ENCODE measurements at places on chromosomes 1 and 21.

GRCh38 chr1:52967666-52968065 lies 40.6 kb downstream of the SCP2 start:
- DNase-seq = no peak

GRCh38 chr1:87236585-87236984 lies 92.1 kb upstream of the LMO4 start:
- no peak for DNase-seq

GRCh38 chr1:19124273-19124672 lies 85.8 kb downstream of the UBR4 start:
- no peak for DNase-seq

DNA sequence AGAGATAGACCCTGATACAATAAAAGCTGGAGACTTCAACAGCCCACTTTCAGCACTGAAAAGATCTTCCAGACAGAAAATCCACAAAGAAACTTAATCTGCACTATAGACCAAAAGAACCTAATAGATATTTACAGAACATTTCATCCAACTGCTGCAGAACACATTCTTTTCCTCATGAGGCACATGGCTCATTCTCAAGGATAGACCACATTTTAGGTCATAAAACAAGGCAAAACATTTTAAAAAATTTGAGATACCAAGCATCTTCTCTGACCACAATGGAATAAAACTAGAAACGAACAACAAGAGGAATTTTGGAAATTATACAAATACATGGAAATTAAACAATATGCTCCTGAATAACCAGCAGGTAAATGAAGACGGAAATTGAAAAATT lies 15.0 kb upstream of the IL20 start:
- DNase-seq = no peak

GRCh38 chr21:31686272-31686915 lies 26.9 kb downstream of the SOD1 start:
- no peak for DNase-seq

DNA sequence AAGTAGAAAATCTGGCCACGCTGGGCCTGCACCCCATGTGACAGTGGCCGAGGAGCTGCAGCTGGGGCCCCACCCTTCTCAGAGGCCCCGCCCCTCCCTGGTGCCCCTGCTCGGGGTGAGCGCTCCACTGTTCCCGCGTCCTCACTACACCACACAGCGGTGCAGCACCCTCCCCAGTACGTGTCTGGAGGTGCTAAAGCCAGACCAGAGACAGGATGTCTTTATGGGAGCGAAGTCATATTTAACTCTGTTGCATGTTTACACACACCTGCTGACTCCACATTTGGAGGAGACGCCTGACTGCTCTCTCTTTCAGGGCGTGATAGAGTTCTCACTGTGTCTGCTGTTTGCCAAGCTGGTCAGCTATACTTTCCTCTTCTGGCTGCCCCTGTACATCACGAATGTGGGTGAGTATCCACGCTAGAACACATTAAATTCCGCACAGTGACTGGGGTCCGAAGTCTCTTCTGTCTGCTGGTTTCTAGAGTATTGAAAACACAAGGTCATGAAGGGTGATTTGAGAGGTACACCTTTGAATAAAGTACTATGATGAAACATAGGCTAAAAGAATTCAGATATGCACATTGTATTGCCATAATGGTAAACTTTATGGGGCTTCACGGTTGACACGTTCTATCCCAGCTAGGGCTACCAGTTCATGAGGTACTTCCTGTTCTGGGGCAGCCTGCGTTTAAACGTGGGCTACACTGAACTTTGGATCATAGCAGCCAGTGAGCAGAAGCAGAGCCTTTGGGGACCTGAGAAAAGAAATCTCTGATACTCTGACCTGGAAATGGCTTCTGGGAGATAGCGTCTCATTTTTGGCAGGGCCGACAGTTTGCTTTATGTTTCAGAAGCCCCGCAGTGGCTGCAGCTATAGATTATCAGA lies 48.4 kb downstream of the SLC37A1 start:
- no peak for DNase-seq

DNA sequence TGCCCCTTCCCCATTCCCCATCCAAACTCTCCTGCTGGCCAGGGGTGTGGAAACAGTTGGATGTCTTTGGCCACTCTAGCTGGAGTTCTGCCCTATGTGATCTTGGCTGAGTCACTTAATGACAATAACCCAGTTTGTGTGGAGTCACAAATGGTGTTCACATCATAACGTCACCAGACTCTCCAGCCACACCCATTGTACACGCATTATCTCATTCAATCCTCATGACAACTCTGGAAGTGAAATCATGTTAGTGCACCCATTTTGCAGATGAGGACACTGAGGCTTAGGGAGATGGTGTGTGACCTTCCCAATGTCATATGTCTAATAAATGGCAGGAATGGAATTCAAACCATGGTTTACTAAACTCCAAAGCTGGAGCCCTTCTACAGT lies 1.2 kb upstream of the CDA start:
- no peak for DNase-seq

- DNase-seq = no peak
Measured at GRCh38 chr1:11707621-11708276, 16.2 kb downstream of the DRAXIN start.

DNA sequence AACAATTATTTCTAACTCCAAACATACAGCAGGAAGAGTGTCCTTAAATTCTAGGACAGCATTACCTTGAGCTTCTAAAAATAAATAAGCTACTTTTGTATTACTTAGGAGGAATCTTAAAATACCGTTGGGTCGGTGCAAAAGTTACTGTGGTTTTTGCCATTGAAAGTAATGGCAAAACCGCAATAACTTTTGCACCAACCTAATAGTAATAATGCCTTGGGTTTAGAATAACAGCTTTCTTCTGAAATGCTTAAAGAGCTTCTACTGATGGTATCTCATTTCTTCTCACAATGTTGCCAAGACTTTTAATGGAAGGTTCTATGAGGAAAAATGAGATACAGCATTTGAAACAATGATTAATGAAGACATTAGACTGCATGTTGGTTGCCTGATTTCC lies 179.9 kb downstream of the SEC16B start:
- DNase-seq = no peak

DNA sequence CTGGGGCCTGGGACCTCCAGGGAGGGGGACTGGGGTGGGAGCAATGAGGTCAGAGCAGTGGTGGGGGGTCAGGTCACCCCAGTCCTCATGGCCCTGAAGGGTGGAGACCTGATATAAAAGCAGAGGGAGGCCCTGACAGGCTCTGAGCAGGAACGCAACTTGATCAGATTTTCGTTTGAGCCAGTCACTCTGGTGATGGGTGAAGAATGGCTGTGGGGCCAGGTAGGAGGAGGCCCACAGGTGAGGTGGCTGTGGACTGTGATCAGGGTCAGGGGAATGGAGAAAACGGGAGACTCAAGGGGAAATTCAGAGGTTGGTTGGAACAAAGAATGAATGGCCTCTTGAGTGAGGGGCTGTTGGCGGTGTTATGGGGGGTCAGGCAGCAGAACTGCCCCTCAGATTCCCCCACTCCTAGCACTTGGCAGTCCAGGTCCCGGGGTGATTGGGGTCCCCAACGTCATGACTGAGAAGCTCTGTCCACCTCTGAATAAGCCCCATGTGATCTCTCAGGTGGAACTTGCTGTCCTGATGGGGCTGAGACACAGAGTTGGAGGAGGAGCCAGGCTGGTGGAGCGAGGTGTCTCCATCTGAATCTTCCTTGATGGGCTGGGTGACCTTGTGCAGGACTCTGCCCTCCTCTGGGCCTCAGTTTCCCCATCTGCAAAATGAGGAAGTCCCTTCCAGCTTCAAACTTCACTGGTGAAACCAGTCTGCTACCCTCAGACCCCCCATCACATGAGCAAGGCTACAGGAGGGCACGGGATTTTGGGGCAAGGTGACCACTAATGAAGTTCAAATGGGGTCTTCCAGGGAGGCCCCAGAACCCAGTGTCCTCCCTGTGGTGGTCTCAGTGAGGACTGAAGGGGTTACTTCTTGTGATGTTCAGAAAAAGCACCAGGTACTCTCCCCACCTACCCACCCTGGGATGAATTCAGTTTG lies 683.0 kb downstream of the MATN1 start:
- no peak for DNase-seq

DNA sequence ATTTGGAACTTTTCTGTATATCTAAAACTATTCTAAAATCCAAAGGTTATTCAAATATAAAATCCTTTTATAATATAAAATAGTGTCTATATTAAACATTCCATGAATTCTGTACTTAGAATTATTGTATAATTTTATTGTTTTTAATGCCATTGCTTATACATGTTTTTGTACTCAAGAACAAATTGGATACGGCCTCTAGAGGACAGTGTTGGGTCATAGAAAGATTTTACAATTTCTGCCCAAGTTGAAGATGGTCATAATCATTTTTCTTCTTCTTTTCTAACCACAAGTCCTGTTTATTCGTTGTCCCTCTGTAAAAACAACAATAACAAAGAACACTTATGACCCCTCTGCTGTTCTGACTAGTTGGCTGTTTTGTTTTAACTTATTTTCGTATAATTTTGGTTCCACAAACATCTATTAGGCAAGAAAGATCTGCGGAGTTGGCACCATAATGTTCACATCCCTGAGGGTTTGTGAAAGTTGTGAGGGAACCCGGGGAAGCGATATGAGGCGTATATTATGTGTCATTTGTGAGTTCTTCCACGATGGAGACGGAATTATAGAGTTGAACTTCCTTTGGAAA lies 75.7 kb upstream of the KIF26B start:
- DNase-seq = no peak

GRCh38 chr1:37647281-37647680 lies 12.6 kb upstream of the RSPO1 start:
- no peak for DNase-seq

DNA sequence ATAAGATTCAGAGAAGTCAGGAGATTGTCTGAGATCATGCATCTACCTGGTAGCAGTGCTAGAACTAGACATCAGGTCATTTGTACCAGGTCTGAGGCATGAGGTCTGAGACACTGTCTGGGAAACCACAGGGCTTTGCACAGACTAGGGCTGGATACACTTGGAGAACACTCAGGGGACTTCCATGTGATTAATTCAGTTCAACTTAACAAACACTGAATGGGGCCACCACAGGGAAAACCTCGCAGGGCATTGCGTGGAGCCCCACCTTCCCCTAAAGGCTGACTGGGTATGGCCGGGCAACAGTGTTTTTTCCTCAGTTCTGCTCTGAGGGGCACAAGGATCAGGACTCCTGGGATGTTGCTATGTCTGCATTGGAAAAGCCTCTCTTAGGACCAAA lies 86.5 kb upstream of the WARS2 start:
- no peak for DNase-seq

- DNase-seq = no peak
Measured at GRCh38 chr1:48543854-48544253, 71.8 kb upstream of the SPATA6 start.

DNA sequence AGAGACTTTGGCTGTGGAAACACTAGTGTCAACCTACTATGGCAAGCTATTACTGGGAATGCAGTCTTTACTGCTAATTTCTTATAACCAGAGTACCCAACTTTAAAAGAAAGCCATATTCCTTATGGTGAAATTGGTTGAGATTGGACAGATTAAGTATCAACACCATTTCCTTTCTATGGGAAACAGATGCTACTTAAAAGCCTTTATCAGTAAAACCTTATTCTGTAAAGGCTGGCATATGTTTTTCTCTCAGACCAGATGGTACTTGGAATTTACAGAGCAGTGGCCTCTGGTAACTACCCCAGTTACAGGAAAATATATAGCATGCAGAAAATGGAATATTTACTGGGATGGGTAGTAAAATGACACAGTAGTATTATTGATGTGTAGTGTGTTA lies 18.8 kb downstream of the IFI44 start:
- DNase-seq = no peak

DNA sequence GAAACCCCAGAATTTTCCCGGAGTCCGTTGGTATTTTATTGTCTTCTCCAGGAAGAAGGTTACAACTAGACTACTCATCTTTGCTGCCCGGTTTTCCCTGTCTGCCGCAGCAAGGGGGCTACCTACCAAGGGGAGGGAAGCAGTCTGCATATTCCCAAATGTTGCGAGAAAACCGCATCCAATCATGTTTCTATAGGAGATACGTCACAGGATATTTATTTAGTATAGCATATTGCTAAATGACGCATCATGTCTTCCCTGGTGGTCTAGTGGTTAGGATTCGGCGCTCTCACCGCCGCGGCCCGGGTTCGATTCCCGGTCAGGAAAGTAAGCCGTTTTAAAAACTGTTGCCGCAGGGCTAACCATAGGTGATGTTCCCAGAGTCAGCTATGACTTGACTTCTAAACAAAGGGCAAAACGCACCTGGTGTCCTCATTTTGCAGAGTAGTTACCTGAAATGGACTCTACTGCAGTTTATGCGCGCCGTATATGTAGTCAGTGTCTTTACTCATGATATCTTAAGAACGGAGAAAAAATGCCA lies 15.2 kb upstream of the ZNF692 start:
- peak; percentile 73 for DNase-seq

- DNase-seq = no peak
Measured at GRCh38 chr1:177230228-177231016, 59.7 kb downstream of the BRINP2 start.

GRCh38 chr21:31656199-31657095 lies 3.0 kb upstream of the SOD1 start:
- DNase-seq = no peak

DNA sequence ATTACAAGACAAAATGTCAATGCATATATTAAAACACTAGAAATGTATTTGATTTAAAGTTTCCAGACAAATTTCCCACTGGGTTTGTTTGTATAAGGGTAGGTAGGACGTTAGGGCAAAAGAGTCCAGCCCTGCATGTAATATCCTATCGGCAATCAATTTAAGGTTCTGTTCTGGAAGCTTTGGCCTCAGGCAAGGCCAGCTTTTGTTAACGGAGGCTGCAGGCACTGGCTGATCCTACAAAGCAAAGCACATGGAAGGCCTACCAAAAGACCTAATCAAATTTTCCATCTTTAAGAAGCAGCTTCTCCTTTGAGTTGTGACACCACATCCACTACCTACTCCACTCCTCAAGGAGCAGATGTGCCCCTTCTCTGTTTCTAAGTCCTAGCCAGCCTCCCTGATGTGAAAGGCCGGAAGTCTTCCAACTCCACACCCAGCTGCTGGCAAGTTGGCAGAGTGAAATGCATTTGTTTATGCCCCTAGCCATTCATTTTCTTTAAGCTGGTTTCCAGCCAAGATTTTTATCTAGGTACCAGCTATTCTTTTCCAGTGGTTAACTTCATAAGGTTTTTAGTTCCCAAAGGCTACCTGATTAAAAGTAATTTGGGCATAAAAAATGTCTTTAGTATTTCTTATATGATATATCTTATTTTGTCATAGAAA lies 452.6 kb downstream of the PTBP2 start:
- no peak for DNase-seq

- no peak for DNase-seq
Measured at GRCh38 chr1:75611014-75611413, at the start of gene SLC44A5. Gene SLC44A5, minus strand, starts transcription at chr1:75611114. Its CDS starts 69,667 bp downstream, at chr1:75541447.

- DNase-seq = no peak
Measured at GRCh38 chr21:36563341-36563926, 83.5 kb upstream of the CLDN14 start.

- DNase-seq = no peak
Measured at GRCh38 chr1:225440380-225441221, 12.8 kb upstream of the LBR start.

GRCh38 chr1:51750729-51751128 lies 127.8 kb downstream of the NRDC start:
- no peak for DNase-seq

GRCh38 chr1:83531521-83532309 lies 467.2 kb downstream of the TTLL7 start:
- DNase-seq = no peak

GRCh38 chr1:232248276-232248820 lies 381.6 kb downstream of the SIPA1L2 start:
- no peak for DNase-seq
